ENCODE measurements at places on chromosomes 11 and 22.

- DNase-seq, result peak; percentile 18
Measured at GRCh38 chr22:31344578-31345330, 1.4 kb downstream of the PATZ1 start.

GRCh38 chr11:109422870-109423465 is 978 bp downstream of the C11orf87 start:
- DNase-seq, result no peak

GRCh38 chr22:21876486-21877176 is 9.2 kb upstream of the MAPK1 start:
- peak; percentile 19 for DNase-seq

DNA sequence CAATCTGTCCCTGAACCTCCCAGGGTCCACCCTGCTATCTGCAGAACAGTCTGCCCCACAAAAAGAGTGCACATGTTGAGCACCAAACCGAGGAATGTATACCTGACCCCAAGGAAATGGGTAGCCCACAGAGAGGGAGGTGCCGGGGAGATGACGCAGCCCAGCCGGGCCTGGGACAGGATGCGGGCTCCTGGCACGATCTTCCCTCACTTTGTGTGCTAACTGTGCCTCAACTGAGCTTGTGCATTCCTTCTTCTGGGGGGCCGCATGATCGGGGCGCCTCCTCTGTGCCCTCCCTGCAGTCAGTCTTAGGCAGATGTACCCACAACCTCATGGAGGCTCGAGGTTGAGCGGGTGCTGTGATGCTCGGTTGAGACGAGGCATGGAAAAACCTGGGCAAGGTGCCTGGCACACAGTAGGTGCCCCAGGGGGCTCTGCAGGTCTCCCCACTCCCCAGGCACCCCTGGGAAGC is 2.4 kb downstream of the GAS2L1 start:
- no peak for DNase-seq

GRCh38 chr11:11467312-11467711 is 114.3 kb upstream of the CSNK2A3 start:
- no peak for DNase-seq

GRCh38 chr11:101863361-101863760 is 51.4 kb upstream of the CEP126 start:
- no peak for DNase-seq

Measured in CD4-positive, alpha-beta T cell treated with Interferon alpha-2 for 1 hour (primary cell).